ENCODE measurements at places on chromosomes 4 and X. TPM values are rescaled to one million over a fixed set of nuclear protein-coding genes. Genes with fewer than 3 reads are reported as not detected.

GRCh38 chrX:68438575-68438974, 5.3 kb upstream of the OPHN1 start:
- no peak for DNase-seq

The SLC26A1 gene
- total RNA-seq = 0.36 TPM

GRCh38 chr4:37631551-37631950, 54.6 kb downstream of the RELL1 start:
- DNase-seq = no peak

GRCh38 chrX:88908056-88908455, 161.0 kb downstream of the CPXCR1 start:
- no peak for DNase-seq

The RTL3 gene
- total RNA-seq = under 0.01 TPM

DNA sequence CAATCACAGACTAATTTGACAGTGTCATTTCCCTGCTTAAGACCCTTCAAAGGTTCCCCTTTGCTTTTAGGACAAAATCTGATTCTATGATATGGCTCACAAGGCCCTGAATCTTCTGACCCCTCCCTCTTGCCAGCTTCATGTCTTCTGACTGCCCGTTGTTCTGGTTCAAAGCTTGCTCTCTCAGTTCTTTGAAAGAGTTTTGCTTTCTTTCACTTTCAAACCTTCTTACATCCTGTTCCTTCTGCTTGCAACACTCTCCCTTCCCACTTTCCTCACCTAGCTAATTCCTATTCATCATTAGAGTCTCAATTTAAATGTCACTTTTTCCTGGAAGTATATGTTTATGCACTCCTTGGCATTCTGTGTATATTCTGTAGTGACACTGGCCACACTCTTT, 299.2 kb downstream of the IDS start:
- DNase-seq = no peak

DNA sequence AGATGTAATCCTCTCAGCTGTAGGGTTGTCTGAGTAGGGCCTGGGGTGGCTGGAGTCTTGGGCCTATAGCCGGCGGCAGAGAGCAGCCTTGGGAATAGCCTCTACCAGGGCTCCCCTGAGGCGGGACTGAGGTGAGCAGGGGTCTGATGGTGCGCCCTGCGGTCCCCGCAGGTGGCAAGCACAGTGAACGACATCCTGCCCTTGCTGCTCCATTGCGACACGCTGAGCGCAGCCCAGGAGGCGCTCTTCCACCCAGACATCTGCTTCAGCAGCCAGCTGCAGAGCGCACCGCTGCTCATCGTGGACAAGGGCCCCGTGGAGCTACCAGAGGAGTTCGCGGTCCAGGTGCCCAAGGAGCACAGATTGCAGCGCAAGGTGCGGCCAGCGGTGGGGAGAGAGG, 317.0 kb downstream of the ADGRL3 start:
- no peak for DNase-seq

DNA sequence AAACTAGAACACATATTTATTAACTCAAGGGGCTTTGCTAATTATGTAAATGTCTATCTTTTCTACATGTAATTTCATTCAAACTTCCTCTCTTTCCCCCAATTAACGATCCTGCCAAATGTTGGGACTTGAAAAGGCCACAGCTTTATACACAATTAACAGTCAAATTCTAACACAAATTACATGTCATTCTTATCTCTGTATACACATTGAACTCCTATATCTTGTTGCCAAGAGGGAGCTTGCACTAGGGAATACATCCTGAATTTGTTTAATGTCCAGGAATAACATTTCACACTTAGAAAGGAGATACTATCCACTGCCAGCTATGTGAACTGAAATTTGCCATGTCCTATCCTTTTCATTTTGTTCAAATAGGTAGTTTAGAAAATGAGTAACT, 38.9 kb upstream of the MAB21L2 start:
- DNase-seq = no peak

The TLR3 gene
- total RNA-seq = 8.0 TPM

The DRP2 gene
- 0.59 TPM for total RNA-seq

The ALB gene
- total RNA-seq = under 0.01 TPM

GRCh38 chrX:149825424-149825823, 43.7 kb downstream of the MAGEA9 start:
- DNase-seq = no peak

GRCh38 chr4:6892190-6892908, 17.3 kb upstream of the TBC1D14 start:
- DNase-seq = peak; percentile 93

DNA sequence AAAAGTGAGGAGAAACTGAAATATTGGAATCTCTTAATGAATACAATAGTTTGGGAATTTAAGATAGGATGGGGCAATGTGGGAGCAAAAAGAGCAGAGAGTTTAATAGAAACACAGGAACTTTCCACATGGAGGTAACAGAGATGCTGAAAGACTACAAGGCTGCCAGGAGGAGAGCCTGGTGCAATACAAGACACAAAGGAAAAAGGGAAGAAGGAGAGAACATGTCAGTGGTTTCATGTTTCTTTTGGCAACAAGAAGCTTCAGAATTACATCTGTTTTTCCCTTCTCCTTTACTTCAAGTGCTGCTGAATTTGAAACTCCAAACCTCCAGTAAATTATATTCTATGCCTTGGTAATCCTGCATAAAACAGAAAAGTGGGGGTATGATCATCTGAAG, 474.3 kb downstream of the FAT4 start:
- DNase-seq = no peak

DNA sequence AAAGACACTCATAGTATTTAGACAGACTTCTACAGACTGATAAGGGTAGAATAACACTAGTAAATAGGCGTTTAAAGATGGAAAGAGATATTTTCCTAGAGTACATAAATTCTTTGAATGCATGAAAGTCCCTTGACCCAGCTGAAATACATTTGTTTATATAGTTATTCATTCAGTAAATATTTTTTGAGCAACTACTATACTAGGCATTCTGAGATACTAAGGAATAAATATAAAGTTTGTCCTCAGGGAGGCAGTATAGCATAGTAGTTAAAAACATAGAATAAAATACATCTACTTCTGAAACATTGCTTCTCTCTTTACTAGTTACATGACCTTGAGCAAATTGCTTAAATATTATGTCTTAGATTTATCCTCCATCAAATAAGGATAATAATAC, 27.4 kb downstream of the HMGN5 start:
- DNase-seq = peak; percentile 62

The VCX gene
- total RNA-seq = not detected

The RAI2 gene
- under 0.01 TPM for total RNA-seq

DNA sequence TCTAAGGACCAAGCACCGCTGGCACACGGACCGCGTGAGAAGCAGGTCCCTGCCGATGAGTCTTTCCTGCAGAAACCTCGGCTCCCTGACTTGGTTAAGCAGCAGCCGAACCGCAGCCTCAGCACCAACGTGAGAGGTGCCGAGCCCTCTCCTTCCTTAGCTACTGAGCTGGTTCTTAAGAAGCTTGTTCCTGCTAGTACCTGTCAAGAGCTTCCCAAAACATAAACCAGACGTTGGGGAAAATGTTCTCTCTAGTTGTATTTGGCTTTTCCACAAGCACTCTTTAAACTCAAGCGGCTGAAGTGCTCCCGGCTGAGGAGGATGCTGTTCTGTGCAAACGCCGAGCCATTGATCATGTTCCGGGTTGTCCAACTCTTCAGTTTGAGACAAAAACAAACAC, 29.3 kb upstream of the TLR3 start:
- no peak for DNase-seq

The MAP7D2 gene
- under 0.01 TPM for total RNA-seq

GRCh38 chr4:75110061-75110460, 177.1 kb downstream of the PARM1 start:
- no peak for DNase-seq

The FRG2 gene
- not detected for total RNA-seq

- DNase-seq = peak; percentile 36
These were observed 2.8 kb upstream of the CLCN5 start for GRCh38 chrX:49919617-49920016.

DNA sequence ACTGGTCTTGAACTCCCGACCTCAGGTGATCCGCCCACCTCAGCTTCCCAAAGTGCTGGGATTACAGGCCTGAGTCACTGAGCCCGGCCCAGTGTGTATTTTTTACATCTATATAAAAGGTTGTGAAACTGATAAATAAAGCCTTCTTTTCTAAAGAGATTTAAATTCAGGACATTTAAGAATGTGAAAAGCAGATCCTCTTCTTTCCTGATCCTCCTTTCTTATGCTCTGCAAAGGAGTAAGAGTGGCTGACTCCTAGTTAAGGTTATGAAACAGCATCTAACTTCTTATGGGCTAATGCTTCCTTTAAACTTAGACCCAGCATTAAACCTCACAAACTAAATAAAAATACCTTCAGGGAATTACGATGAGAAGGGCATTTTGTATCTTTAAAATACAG, 197.7 kb upstream of the MAB21L2 start:
- no peak for DNase-seq

GRCh38 chrX:149858592-149858991, 22.4 kb upstream of the MAGEA8 start:
- DNase-seq = no peak

DNA sequence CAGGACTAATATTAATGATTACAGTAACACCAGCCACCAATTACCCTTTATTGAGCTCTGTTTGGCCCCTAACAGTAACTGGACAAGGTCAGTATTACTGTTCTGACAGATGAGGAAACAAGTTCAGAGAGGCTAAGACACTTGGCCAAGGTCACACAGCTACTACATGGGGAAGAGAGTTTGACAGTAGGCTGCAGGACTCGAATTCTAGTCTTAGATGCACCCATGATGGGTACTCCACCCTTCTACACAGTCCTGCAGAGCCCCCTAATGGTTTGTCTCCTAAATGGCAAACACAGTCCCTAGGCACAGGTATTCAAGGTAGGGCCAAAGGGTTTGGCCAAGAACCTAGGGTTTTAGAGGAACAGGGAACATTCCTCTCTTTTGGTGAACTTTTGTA, 93.9 kb downstream of the NSUN7 start:
- no peak for DNase-seq

- no peak for DNase-seq
These were observed 979.1 kb downstream of the TECRL start for GRCh38 chr4:63430105-63430504.

The TCEAL8 gene
- total RNA-seq = 130 TPM

The FGFBP2 gene
- 0.36 TPM for total RNA-seq

DNA sequence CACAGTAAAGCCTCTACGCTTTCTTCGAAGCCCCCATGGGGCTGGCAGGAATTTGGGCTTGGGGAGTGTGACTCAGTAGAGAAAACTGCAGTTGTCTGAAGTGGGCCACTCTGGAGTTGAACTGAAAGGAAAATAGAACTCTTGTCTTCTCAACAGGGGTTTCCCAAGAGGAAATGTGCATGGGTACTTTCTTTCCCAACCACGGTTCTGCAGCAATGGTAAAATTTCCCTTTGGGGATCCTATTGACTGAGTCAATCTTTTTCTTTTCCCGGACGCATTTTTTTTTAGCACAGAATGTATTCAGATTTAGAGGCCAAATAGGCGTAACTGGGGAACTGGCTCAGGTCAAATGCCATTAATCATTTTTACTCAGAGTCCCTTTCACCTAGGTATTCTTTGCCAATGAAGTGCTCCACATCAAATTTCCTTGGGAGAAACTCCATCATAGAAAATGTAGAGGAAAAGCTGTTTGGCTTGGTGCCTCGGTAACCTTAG, 269.3 kb downstream of the STIM2 start:
- DNase-seq = peak; percentile 29

Measured in osteoblast (primary cell).